T-helper 9 cell (primary cell): ENCODE measurements at places on chromosomes 2 and 18.

DNA sequence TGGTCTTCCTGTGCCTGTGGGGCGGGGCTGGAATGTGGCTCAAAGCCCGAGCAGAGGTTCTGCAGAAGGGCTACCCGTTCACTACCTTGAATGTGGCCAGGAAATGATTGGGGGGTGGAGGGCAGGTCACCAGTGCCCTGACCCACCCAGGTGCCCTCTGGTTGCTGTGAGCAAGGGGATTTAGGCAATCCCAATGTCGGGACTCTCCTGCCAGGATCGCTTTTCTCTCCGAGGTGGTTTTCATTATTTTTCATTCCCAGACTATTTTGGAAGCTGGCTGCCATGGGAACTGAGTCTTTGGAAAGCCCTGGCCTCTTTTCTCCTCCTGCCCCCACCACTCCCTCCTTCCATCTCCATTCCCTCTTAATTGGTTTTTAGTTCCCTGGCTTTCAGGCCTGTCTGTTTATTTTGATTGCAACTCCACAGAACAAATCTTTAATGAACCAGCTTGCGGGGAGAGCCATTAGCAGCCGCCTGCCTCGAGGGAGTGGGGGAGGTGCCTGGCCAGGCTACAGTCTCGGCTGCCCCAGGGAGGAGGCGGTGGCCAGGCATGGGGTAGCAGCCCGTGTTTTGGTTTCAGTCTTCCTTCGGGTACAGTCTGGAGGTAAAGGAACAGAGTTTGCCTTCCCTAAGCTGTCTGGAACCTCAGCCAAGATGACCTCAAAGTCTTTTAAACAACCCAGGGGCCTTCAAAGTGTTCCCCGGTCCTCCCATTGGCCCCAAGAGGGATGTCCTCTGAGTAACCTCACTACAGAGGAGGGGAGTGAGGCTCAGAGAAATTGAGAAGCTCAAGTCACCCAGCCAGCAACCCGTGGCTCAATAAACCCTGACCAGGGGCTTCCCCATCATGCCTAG is 114.4 kb upstream of the HAAO start:
- no peak for DNase-seq

DNA sequence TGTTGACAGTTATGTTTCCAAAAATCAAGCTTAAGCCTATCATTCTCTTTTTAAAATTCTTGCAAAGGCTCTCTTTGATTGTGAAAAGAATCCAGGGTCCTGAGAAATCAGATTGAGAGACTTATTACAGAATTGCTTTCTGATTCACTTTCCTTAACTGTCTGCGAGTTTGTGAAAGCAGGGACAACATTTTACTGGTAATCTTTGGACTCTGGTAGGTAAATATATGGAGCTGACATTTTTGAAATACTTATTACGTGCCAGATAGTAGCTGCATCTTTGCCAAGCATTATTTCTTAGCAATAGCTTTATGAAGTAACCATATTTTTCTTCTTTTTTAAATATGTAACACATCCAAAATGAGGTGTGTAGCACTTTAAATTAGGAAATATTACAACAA is 570.9 kb downstream of the CMPK2 start:
- no peak for DNase-seq

GRCh38 chr2:30348825-30349224 is 98.2 kb upstream of the LCLAT1 start:
- no peak for DNase-seq

GRCh38 chr2:161250864-161251436 is 57.3 kb upstream of the PSMD14 start:
- no peak for DNase-seq

- no peak for DNase-seq
These were observed 179.2 kb upstream of the PXDN start for GRCh38 chr2:1923541-1923940.

DNA sequence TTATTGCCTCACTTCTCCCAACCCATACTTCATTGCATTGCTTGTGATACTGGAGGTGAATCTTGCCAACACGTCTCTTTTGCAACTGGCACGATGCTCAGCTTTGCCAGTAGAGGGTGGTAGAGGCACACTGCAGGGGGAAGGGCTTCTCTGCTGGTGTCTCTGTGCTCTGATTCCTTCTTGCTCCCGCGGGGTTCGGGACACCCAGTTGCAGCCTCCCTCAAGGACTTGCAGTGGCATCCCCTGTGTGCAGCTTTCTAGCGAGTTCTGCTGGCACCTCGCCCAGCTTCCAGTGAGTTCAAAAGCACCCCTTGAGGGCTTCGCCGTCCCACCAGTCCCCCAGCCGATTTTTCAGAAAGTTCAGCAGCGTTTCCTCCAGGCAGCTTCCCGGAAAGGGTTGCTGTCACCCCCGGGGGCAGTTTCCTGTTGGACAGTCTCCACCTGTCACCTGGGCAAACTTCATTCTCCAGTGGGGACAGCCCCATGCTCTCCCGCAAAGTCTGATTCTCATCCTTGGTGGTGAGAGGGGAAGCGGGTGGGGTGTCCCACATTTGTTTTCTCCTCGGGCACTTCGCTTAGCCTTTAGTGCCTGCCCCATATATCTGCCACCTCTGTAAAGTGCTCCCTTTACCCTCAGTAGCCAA is 35.4 kb upstream of the EN1 start:
- DNase-seq = peak; percentile 42

GRCh38 chr2:43098539-43098938 is 127.9 kb downstream of the ZFP36L2 start:
- no peak for DNase-seq

GRCh38 chr2:218722876-218723785 is 12.5 kb downstream of the TTLL4 start:
- no peak for DNase-seq

DNA sequence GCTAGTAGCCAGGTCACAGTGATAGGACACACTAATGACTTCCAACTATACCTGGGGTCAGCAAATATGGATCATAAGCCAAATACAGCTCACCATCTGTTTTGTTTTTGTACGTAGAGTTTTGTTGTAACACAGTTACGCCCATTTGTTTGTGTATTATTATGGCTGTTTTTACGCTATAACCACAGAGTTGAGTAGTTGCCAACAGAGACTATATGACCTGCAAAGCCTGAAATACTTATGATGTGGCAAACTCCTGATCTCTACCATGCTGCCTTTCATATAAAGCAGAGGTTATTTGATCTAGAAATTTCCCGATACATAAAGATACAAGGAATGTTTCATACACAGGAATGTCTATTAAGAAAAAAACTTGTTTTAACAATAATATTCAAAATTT is 152.2 kb downstream of the HNMT start:
- no peak for DNase-seq

DNA sequence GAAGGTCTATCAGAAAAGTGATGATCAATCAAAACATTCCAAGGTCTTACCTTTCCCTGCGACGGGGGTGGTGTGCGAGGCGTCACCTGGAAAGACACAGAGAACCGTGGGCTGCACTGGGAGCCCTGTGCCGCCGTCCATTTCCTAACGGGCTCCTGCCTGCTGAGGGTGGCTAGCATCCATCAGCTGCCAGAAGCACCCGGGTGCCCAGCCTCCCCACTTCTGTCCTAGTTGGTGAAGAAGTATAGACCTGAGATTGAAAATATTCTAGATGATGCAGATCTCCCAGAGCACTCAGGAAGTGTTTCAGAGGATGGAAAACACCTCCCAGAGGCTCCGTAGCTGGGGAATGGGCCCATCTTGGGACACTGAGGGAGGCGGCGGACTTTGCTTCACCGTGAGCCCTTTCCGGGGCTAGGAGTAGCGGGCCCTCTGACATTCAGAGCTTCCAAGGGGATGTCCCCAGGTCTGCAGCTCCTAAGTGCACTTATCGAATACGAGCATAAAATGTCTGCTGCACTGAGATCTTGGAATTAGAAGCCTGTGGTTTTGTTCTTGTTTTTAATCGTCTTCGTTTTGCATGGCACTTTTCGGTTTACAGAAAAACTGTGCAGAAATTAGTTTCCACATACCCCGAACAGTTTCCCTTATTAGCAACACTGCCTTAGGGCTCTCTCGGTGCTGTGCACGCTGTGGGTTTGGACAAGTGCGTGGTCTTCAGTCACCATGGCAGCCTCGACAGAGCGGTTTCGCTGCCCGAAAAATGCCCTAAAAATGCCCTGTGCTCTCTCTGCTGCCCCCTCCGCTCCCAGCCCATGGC is 143.5 kb downstream of the MBP start:
- no peak for DNase-seq

- DNase-seq = no peak
These were observed 77.2 kb downstream of the MGAT5 start for GRCh38 chr2:134331081-134331480.

DNA sequence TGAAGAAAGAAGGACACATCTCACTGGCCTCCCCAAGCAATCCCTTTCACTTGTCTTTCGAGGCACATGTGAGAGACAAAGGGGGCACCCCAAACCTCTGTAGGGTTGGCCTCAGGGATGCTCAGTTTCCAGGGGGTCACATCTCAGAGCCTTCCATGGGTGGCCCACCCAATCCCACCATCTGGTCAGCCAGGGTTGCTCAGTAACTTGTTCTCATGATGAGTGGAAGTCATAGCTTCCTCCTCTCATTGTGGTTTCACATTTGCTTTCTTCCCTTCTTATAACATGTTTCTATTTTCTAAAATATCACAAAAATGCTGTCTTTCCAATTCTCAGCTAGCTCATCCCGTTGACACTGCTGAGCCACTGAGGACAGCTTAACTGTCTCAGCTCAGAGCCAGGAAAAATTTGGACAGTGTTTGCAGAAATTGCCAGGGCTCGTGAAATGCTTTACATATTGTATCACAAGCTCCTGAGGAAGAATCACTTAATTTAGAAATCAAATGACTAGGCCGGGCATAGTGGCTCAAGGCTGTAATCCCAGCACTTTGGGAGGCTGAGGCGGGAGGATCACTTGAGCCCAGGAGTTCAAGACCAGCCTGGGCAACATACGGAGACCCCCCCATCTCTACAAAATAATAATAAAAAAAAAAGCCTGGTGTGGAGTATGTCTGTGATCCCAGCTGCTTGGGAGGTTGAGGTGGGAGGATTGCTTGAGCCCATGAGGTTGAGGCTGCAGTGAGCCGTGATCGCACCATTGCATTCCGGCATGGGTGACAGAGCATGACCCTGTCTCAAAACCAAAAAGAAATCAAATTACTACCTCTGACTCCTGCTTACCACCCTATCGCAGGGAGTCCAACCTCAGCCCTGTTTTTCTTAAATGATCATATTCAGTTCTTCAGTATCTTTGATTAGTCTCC is 129.3 kb downstream of the PRKCE start:
- no peak for DNase-seq

GRCh38 chr2:176251928-176252327 is 17.3 kb upstream of the MTX2 start:
- no peak for DNase-seq

GRCh38 chr2:155298001-155298400 is 599.5 kb downstream of the KCNJ3 start:
- no peak for DNase-seq

DNA sequence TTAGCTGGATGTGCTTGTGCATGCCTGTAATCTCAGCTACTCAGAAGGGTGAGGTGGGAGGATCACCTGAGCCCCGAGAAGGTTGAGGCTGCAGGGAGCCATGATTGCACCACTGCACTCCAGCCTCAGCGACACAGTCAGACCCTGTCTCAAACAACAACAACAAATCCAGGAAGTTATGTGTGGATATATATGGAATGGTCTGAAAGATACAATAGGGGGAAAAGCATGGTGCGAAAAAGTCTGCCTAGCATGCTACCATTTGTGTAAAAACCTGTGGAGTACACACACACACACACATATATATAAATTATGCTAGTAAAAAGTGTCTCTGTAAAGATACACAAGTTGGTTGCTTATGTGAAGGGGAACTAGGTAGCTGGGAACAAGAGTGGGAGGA is 6.9 kb upstream of the HOXD1 start:
- no peak for DNase-seq
